ENCODE measurements at places on chromosomes 6 and 20. TPM values are rescaled to one million over a fixed set of nuclear protein-coding genes. Genes with fewer than 3 reads are reported as not detected.

- DNase-seq = no peak
Measured at GRCh38 chr6:47130086-47130485, 88.0 kb upstream of the ADGRF1 start.

DNA sequence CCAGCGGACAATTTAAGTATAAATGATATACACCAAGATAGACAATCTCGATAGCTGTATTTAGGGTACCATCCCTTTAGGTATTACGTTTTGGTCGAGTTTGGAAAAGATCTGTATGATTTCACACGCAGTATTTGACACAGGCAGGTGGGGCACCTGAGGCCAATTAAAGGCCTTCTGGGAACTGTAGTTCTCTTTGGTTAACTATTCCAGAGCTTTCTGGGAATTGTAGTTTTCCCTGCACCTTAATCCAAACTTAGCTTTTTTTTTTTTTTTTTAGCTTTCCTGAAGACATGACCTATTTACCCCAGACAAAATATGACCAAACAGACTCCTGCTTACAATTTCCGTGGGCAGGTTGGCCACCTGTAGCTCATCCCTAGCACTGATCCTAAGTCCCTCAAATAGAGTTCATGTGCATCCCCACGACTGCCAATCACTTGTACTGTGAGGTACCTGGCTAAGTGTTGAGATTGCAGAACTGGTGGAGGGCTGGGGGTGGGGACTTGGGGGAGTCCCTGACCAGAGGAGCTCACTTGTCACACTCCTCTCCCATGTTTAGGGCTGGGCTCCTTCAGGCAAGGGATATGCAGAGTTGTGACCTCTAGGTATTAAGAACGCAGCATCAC, 999 bp upstream of the EHMT2 start:
- no peak for DNase-seq

DNA sequence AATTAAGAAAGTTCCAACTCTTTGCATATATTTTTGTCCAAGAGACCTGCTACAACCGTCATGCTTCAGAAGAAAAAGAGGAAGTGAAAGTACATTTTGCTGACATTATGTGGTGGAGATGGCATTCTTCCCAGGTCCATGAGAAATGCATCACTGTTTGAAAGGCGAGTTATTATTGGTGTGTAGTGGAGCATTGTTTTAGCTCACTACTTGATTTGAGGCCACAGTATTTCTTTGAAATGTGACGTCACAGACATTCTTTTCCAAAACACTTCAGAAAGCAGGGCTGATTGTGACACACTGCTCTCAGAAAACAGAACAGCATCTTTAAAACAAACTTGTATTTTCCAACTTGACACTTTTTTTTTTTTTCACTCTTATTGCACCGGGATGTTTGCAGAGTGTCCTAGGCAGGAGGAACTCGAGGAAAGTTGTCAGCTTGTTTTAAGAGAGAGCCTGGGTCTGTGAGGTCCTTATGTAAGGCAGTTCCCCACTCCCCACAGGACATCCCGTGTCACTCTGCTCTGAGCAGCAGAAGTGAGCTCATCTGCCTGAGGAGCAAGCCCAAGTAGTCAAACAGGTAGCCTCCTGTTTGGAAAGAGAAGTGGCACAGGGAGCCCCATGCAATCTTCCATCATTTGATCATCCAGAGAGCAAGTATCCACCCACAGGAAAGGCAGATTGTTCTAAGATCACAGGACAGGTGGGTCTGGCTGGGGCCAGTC, 1.1 kb downstream of the SPTLC3 start:
- DNase-seq = no peak

GRCh38 chr6:37482606-37483251, 17.0 kb downstream of the CCDC167 start:
- no peak for DNase-seq

Gene TLDC2
- total RNA-seq = not detected

DNA sequence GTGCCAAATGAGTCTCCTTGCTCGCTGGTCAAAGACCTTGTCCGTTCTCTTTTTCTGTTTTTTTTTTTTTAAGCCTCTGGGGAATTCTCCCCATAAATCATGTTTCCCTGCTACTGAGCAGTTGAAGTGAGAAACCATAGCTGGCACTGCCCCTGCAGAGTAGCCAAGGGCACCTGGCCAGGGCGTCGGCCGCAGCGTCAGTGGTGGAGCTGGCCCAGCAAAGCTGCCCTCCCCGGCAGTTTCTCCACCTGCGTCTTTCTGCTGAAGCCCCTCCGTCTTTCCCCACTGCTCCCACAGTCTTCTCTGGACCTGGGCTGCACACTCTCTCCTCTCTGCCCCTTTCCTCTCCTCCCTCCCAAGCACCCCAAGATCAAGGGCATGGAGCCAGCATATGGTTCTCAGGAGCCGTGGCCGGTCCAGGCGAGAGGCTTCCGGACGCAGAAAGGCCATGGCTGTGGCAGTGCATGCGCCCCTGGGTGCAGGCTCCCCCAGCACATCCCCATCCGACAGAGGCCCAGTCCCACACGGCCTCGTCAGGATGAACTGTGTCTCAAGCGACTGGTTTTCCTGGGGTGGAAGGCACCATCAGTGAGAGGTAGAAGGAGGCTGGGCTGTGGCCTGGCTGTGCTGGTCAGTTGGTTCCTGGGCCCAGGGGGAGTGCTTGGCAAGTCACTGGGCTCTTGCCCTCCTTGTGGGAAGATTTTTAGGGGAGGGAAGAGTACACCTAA, 218.1 kb downstream of the ERMARD start:
- no peak for DNase-seq
